ENCODE measurements at places on chromosomes 6 and 20.

DNA sequence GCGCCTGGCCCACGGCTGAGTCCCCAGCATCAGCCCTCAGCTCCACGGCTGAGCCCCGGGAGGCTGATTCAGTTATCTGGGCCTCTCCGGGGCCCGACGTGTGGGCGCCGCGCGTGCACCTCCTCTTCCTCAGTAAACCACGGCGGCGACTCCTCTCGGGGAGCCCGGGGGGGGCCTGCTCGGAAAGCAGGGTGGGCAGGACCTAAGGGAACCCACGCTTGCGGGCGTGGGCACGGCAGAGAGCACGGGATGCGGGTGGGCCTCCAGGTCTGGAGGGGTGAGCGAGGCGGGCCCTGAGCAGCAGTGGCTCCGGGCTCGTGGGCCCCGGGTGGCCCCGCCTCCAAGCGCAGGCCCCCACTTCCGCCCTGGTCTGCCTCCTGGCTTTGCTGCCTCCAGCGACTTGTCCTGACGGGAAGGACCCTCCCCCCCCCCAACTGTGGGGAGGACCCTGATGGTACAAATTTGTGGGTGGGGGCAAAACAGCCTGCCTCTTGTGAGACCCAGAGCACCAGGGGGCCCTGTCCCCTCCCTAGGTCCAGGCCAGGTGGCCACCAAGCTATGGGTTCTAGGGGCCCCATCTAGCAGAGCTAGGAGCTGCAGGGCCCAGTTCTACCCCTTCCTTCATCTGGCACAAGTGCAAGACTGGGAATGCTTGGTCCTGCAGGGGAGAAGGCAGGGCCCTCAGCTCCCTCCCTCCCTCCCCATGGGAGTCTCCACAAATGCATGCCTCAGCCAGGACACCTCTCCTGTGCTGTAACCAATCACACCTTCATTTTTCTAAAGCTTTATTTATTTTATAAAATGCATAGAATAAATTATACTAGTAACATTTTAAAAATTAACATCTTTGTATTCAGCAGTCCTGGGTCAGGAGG lies 16.9 kb downstream of the UCKL1 start:
- no peak for DNase-seq

DNA sequence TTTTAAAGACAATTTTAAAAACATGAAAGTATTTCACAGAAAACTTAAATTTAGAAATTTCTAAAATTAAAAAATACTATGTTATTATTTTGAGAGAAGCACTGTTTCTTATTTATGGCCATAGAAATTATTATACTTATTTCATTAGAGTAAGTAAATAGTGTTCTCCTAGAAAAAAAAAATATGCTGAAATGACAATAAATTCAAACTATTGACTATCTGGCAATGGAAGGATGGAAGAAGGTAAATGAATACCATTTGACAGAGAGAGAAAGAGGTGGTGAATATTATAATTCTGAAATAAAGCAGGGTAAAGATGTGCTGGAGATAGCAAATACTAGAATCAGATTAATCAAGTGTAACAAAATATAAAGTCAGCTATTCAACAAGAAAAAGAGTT lies 294.8 kb downstream of the PTPRK start:
- DNase-seq: no peak

GRCh38 chr6:56343295-56343694 lies 95.9 kb upstream of the COL21A1 start:
- DNase-seq: no peak

GRCh38 chr20:13744352-13744751 lies 40.4 kb downstream of the ESF1 start:
- no peak for DNase-seq

GRCh38 chr20:59938221-59938620 lies 1.9 kb downstream of the PPP1R3D start:
- no peak for DNase-seq

DNA sequence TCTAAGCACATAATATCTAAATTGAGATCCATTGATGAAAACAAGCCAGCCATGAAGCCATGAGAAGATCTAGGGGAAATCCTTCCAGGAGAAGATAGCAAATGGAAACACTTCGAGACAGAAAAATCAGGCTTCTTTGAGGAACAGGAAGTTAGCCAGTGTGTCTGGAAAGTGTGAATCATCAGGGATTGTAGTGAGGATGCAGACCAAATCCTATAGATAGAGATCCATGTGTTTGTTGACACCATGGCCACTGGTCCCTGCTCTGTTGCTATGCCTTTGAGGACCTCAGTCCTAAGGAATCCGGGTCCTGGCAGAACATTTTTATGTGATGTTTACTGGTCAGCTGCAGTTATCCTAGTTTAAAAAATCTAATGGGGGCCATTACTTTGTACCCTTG lies 6.6 kb upstream of the ELOVL2 start:
- no peak for DNase-seq

DNA sequence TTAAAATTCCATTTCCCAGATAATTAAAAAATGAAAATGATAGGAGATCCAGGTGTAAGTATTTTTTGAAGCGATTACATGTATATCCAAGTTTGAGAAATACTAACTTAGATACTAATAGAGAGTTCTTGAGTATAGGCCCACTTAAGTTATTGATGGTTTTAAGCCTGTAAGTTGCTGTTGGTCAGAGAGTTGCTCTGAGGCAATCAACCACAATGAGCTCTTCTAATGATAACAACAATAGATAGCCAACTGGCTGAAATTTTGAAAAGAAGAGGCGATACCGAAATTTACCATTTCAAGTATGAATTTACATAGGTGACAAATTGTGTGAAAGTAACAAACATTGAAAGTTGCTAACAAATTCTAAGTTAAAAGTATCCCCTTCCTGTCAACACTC lies 209.5 kb downstream of the MANEA start:
- no peak for DNase-seq

GRCh38 chr6:118356686-118357085 lies 191.4 kb upstream of the PLN start:
- DNase-seq: no peak

DNA sequence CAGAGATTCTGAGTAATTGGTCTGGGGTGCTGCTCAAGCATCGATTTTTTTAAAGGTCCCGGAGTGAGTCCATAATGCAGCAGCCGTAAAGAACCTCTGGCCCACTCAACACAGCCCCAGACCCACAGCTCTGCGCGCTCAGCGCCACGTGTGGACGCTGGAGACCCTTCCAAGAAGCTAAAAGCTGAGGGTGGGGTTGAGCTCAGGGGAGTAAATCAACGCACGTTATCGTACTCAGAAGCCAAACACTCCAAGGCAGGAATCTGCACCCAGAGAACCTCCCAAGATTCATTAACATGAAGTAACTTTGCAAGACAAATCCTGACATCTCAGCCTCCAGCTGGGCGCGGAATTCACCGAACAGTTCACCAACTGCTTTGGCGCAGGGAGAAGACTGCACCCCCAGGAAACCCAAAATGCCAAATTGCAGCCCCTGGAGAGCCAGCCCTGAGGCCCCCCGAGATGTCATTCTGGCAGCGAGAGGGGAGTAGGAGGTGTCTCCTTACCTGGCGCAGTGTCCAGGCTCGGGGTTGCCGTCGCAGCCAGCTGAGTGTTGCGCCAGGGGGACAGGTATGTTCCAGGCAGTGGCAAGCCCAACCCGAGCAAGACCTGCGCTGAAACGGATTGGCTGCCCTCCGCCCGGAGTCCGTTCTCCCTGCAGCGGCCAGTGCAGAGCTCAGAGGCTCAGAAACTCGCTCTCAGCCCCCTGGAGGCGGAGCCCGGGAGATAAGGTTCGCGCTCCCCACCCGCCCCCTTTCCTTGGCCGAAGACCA lies at the start of gene COL21A1:
Gene COL21A1, minus strand, starts transcription at position 700 of the 773 bp plus-strand sequence. CDS start 64,962 bp downstream, outside the sequence.
- DNase-seq: no peak

DNA sequence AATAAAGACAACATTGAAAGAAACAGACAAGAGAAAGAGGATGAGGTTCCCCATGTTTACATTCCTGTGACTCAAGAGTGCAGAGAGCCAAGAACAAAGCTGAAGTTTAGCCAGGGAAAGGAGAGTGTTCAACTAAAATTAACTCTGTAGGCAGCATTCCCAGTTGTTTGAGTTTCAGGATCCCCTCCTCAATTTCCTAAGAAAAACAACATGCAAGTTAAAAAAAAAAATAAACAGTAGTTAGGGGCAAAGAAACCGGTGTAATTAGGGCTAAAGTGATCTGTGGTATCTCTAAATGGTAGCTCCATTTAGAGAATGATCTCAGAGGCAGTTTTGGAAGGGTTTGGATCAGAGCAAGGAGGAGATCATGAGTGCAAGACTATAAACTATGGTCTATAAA lies 30.9 kb upstream of the RAB23 start:
- no peak for DNase-seq

DNA sequence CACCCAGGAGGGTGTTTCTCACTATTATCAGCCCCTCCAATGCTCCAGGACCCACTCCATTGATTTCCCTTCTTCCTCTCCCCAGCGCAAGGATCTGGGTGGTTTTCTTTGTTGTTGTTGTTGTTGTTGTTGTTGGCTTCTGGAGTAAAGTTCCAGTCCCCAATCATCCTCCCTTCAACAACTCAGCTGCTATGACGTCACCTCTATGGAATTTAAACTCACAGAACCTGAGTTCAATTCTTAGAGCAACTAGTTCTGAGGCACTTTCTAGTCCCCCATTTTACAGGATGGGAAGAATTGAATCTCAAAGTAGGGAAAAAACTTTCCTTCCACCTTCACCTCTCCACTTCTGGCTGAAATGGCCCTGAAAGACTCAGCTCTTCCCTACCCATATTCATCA lies 9.7 kb upstream of the WFDC8 start:
- no peak for DNase-seq

GRCh38 chr6:17354700-17355403 lies 38.5 kb upstream of the CAP2 start:
- no peak for DNase-seq

DNA sequence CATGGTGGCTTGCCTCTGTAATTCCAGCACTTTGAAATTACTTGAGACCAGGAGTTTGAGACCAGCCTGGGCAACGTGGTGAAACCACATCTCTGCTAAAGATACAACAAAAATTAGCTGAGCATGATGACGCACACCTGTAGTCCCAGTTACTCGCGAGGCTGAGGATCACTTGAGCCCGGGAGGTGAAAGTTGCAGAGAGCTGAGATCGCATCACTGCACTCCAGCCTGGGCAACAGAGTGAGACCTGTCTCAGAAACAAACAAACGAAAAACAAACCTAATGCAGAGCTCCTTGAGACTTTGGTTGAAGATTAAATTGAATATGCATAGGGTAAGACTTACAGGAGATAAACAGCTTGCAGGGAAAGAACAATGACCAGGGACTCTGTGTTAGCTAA lies 80.8 kb downstream of the SCAF8 start:
- no peak for DNase-seq

DNA sequence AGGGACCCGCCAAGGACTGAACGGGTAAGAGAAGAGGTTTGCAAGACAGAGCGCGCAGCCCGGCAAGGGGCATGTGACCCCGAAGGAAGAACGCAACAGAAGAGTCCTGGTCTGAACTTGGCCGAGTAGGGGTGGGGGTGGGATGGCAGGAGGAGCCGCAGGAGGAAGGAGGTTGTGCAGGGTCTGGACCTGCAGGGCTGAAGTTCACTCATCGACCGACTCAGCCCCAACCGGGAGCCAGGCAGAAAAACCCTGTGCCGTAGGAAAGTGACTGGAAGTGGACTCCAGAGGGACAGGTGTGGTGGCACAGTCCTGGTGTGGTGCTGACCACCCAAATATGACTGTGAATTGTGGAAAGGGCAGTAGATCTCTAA lies 15.2 kb downstream of the ADISSP start:
- DNase-seq: no peak

DNA sequence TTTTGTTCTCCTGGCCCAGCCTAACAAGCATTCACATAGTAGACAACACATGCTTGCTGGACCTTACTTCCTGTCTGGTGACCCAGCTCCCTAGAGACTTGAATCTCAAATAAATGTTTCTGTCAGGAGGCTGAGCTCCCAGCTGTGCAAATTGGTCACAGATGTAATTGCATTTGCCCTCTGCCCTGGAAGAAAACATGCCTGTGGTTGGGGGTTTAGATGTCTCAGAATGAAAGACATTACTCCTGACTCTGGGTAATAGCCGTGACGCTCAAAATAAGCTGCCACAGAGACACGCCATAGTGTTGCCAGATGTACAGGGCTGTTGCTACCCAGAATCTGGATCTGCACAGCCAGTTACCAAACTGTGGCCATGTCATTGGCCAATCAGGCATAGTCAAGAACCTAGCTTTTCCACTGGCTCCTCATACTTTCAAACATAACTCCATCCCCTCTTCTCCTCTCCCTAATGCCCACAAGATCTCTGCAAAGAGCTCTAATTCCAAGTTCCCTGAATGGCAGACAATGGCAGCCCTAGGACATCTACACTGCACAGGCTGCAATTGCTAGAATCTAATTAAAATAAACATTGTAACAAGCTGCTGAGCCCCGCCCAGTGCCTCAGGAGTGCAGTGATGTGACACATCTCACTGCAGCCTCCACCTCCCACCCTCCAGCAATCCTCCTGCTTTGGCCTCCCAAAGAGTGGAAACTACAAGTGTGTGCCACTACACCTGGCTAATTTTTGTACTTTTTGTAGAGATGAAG lies 32.8 kb upstream of the GMPR start:
- DNase-seq: no peak

DNA sequence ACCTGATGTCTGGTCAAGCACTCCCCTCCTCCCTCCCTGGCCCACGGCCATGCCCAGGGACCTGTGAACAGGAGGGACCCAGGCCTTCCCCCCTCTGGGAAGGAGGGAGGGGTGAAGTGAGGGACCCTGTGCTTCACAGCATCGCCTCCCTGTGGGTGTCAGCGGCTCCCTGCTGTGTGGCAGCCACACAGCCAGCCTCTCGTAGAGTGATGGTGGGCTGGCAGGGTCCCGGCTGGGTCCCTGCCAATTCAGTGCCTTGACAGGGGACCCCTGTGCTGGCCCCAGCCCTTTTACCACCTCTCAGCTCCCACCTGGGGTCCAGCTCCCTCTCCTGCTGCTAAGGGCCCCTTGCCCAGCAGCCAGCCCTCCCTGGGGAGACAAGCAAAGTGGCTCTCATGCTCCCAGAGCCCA lies 31.3 kb upstream of the GRM4 start:
- DNase-seq: no peak

Measured in caudate nucleus (tissue), 63 donors.